ENCODE measurements at places on chromosomes 11 and 22.

DNA sequence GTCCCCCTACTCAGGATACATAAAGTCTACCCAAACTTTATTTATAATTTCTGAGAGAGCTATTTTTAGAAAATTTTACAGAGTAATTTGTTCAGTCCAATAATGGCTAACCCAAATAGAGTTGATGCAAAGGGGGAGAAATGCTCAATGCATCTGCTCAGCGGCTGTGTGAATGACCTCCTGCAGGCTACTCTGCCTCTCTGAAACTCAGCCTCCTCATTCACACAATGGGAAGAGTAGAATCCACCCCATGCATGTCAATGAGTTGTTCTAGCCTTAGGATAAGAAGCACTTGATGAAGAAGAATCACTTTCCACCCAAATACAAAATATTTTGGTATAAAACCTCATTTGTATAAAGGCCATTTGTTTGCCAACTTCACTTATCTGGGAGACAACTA, 1204.0 kb downstream of the LRRC4C start:
- no peak for DNase-seq

- no peak for DNase-seq
Observed at GRCh38 chr11:133560472-133560855, 28.2 kb upstream of the OPCML start.

DNA sequence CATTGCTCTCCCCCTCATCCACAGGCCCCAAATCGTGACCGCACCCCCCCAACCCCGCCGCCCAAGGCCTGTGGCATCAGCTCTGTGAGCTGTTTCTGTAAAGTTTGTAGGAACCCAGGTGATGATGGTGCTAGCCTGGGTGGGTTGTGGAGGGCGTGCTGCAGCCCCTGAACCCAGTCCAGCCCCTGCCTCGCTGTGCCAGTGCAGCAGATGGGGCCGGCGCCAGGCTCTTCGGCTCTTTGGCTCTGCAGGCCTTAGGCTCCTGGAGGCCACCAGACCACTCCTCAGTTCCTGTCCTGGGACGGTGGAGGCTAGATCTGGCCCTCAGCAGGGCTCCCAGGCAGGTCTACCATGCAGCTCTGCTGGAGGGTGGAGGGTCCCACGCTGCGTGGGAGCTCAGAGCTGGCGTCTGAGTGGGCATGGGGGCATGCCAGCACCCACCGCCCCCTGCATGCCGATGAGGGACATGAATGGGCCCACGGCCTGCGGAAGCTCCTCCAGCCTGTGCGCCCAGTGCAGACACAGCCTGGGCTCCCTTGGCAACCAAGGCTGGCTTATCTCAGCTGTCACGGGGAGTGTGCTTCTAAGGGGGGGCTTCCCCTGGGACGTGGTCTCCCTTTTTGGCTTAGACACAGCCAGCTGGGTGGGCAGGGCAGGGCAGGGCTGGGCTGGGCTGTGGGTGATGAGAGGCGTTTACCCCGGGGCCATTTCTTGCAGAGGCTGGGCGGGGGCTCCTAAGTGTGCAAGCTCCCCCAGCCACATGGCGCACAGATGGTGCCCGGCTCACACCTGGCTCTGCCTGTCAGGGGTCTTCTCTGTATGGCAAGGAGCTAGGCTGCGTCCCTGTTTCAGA, 1187.6 kb downstream of the BRD1 start:
- no peak for DNase-seq

- DNase-seq: no peak
Observed at GRCh38 chr22:42401535-42402334, 30.5 kb downstream of the NFAM1 start.

DNA sequence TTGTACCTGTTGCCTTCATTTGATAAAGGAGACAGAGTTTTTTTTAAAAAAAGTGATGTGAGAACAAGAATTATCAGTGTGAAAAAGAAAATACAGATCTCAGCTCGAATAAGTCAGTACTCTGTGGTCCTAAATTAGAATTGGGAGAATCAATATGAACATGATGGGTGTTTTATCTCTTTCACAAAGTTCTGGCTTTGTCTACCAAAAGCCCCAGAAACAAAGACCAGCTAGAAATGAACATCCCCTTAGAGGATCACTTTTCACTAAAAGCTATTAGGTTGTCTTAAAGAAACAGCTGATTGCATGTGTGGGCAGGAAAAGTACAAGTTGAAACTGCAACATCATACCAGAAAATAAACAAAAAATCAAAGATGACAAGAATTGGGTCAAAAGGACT, 8.4 kb upstream of the ST14 start:
- DNase-seq: no peak

DNA sequence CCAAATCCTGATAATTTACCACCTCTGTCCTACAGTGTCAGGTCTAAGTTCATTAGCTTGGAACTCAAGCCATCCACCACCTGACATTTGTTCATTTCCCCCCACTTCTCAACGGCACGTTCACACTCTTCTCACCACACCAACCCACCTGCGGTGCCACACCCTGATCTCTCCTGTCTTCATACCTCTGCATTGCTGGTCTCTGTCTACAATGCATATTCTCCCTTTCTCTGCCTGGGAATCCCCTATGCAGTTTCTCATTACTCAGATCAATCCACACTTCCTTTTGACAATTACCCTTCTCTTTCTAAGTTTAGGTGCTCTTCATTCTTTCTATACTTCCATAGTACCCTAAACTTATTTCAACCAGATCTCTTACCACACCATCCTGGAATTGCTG, 20.4 kb upstream of the EMSY start:
- no peak for DNase-seq

GRCh38 chr22:35357883-35358621, 22.8 kb upstream of the HMOX1 start:
- DNase-seq: peak; percentile 97

- no peak for DNase-seq
Observed at GRCh38 chr11:15672825-15673224, 558.1 kb downstream of the INSC start.
